B cell (primary cell): ENCODE measurements at places on chromosomes 3 and 15.
A peak's percentile ranks its signal among the peaks of the same experiment; 100 is the strongest.

DNA sequence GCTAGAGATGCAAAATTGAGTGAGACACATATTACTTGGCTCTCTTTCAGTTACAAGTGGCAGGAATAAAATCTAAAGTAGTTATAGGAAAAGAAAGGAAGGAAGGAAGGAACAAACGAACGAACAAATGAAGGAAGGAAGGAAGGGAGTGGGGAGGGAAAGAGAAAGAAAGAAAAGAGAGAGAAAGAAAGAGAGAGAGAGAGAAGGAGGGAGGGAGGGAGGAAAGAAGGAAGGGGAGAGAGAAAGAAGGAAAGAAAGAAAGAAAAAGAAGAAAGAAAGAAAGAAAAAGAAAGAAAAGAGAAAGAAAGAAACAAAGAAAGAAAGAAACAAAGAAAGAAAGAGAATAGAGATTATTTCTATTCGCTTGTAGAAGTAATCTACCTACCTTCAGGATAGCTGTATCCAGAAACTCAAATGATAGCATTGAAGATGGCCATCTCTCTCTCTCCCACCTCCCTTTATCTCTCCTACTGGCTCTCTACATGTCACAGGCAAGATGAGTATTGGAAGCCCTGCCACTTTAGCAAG is 229.7 kb upstream of the TLE3 start:
- DNase-seq = no peak

DNA sequence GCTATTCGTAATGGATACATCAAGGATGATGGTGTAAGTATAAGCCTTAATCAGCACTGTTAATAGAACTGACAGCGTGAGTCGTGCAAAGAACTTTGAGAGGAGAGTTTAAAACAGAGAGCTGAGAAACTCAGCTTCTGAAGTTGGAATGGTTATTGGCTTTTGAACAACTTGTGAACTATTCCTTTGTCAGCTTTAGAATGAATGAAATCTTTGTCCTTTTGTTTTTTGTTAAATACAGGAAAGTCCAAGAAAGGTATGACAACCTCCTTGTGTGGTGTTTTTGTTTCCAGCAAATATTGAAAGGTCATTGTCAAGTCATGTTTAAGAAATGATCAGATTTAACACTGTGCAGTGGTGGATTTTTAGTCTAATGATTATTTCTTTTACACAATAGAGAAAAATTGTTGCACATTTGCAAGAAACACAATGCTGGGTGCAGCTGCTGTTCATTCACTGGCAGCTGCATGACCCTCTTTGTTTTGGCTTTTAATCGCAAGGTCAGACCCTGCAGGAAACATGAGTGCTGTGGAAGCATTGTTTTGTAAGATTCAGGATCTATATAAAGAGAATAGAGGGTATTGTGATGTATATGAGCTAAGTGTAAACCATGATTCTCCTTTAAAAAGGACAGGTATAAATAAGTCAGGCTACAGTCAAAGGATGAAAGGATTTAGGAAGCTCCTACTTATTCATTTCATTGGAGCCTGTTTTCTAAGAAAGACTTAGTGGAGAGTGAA is 21.7 kb upstream of the ABHD10 start:
- DNase-seq = no peak

DNA sequence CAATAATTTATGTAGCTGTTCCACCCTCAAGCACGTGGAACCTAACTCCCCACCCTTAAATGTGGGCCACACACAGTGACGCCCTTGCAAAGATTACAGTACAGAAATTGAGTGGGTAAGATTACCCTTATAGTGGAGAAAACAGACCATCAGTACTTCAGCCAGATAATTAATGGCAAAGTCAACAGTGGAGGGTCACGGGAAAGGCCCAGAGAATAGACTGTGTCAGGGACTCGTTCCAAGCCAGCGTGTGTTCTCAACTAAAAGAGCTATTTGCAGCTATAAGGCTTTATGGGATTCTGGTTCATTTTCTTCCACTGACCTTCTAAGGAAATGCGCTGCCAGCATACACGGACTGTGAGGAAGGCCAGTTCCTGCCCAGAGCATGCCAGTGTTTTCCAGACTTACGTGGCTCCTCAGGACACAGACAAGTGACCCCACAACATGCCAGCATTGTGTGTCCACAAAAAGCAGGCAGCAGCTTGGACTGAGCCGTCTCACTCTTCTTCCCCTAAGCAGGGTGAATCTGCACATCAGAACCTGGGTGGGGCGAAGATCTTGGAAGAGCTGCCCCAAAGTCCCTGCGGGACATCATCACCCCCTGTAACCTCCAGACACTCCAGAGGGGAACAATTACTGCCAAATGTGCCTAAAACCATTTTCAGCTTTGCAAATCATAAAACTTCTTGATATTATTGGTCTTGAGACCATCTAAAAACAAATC is 428.5 kb downstream of the OCA2 start:
- no peak for DNase-seq

GRCh38 chr15:90114451-90114901 is 12.2 kb upstream of the IDH2 start:
- no peak for DNase-seq

GRCh38 chr15:76994971-76995945 is at the start of gene PSTPIP1:
TSS of gene PSTPIP1 (plus strand) at chr15:76995126. CDS start at chr15:76995574, 448 bp downstream.
- peak; percentile 80 for DNase-seq

GRCh38 chr3:132283916-132284405 is 33.2 kb upstream of the ACP3 start:
- no peak for DNase-seq
